OCI-LY7 (cell line): ENCODE measurements at places on chromosomes 4 and X.

- no peak for DNase-seq
Observed at GRCh38 chr4:109046471-109047201, 255.8 kb downstream of the COL25A1 start.

DNA sequence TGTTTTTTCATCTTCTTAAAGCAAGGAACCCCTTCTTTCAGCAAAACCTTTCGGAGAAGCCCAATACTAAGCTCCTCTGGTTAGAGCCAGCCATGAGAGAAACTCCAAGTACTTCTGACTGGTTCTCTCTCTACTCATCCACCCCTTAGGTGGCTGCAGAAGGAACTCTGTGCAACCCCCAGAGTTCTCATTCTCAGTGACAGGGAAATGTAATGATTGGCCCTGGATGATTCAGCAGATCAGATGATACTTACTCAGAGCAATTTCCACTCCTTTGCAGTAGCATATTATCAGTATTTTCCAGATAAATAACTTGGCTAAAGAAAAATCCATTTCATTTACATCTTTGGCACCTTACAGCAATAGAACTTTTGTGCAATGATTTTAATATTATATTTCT is 3.2 kb downstream of the SPP1 start:
- no peak for DNase-seq

DNA sequence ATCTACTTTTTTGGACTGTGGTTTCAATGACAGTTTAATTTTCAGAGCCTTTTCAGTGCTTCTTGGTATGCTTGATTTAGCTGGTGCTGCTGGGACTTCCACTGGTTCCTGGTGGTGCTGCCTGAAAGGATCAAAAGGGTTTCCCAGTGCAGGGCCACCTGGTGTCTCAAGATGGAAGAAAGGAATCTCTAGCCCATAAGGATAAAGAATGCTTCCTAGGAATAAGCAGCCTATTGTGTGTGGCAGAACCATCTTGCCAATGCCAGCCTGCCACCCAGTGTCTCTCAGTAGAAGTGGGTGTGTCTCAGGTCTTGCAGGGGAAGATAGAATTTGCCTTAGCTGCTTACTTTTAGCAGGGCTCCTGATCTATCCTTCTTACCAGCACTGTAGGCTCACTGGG is 15.0 kb upstream of the RAI2 start:
- no peak for DNase-seq

DNA sequence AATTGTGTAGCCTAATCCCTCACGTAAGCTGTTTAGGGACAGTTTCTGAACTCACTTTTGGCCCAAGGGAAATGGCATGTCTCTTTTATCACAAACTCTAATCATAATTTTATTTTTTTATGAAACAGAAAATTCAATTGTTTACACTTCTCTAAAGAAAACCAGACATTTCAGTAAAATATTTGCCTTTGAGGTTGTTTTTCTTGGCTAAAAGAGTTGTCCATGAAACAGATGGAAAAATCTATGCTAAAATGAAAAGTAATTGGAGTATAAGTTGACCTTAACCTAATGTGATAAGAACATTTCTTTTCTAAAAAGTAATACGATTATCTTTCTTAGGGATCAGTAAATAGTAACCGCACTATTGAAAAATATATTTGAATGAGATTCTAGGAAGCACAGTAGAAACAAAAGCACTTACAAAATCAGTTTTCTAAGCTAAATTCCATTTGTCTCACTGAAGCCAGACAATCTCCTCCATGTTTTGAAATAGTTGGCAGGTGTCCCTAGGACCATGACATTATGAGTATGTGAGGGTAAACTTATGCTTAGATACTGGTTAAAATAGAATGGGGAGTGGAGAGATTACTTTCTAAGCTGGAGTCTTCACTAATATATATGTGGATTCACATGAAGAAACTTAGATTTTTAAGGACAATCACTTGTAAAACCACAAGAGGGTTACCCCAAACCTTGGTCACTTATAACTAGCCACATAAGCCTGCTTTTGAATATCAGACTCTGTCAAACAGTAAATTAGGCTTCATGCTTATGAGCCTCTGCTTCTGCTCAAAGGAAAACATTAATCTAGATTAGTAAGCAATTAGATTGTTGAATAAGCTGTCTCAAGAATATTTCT is 20.1 kb upstream of the TET2 start:
- no peak for DNase-seq

DNA sequence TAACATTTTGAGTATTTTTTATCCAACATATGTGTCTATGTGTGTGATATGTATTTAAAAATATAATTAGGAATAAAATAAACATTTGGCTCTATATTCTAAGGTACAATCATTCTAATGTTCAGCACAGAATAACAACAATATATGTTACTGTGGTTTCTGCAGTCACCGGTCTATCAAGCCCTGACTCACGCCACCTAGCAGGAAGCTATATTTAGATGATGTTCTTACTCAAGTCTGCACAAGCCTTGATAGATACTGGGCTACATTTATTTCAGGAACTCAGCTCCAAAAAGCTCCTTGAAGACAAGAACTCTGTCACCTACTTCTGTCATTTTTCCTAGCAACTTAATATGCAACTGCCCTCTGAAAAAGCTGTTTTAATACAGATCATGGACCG is 152.0 kb upstream of the FTHL17 start:
- peak; percentile 44 for DNase-seq

DNA sequence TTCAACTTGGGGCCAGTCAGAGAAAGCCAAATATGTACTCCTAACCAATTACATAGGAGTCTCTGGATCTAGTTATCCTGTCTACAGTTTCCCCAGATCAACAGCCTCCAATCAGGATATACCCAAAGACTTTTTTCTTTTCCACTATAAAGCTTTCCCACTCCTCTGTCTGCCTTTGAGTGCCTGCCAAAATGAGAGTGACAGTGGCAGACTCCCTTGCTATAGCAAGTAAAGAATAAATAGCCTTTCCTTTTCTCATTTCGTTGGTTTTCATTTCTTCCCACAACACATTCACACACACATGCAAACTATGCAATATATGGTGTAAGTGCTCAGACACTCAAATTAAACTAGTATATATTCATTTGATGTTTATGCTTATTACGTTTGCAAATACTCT is 302.4 kb upstream of the TACR3 start:
- DNase-seq: no peak

DNA sequence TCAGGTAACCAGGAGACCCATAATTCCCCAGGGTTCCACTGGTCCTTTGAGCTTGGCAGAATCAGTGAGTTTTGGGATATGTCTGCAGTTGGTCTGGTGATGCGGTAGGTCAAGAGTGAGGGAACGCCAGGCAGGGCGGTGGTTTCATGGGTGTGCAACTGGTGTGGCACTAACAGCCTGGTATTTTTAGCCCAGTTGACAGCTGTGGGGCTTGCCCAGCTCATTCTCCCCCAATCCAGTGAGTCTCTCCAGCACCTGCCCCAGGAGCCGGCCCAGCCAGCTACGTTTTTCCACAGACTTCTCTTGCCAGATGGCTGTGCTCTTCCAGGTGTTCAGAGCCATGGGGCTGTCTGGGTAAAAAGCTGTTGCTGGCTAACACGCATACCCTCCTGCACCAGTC is 1019.9 kb downstream of the CCSER1 start:
- DNase-seq: no peak

- no peak for DNase-seq
Observed at GRCh38 chr4:187666697-187667494, 328.7 kb upstream of the ZFP42 start.

GRCh38 chrX:107713203-107713542 is 62.4 kb downstream of the TSC22D3 start:
- DNase-seq: no peak

DNA sequence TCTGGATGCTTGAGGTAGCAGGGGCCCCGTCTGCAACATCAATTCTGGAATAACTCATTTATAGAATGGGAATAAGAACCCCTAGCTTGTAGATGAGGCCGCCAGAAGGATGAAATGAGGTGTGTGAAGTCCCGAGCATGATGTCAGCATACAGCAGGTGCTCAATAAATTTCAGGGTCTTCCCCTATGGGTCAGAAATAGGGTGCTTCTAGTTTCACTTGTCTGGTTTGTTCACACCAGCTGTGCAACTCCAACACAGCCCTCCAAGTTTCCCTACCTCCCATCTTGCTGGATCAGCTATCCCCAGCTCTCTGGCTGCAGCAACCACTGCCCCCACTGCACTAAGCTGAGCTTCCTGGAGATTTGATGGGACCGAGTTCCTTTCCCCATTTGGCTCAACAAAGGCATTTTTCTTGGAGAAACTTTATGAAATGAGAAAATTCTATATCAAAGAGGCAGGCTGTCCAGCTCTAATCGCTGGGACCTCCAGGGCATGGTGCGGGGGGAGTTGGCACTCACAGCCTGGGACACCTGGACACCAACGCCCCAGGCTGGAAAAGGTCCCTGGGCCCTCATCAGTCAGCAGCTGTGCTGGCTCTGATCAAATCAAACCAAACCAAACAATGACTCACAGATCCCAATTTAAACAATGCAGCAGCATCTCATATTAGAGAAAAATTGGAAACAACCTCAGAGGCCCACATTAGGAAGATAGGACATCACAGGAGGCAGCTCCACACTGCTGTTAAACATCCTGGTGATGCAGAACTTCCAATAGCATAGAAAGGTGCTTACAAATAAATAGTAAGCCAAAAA is 13.3 kb downstream of the SLC2A9 start:
- DNase-seq: no peak
